ENCODE measurements at places on chromosomes 3 and 15. TPM values are rescaled to one million over a fixed set of nuclear protein-coding genes. Genes with fewer than 3 reads are reported as not detected.

- DNase-seq, result no peak
Measured at GRCh38 chr15:79378394-79379109, 53.6 kb upstream of the MINAR1 start.

GRCh38 chr15:63332367-63333124, 49.1 kb downstream of the CA12 start:
- no peak for DNase-seq

- peak; percentile 76 for DNase-seq
Measured at GRCh38 chr3:53845103-53845880, 927 bp downstream of the CHDH start.

GP5 gene
- not detected for total RNA-seq

SLC51B gene
- total RNA-seq, result not detected

DNA sequence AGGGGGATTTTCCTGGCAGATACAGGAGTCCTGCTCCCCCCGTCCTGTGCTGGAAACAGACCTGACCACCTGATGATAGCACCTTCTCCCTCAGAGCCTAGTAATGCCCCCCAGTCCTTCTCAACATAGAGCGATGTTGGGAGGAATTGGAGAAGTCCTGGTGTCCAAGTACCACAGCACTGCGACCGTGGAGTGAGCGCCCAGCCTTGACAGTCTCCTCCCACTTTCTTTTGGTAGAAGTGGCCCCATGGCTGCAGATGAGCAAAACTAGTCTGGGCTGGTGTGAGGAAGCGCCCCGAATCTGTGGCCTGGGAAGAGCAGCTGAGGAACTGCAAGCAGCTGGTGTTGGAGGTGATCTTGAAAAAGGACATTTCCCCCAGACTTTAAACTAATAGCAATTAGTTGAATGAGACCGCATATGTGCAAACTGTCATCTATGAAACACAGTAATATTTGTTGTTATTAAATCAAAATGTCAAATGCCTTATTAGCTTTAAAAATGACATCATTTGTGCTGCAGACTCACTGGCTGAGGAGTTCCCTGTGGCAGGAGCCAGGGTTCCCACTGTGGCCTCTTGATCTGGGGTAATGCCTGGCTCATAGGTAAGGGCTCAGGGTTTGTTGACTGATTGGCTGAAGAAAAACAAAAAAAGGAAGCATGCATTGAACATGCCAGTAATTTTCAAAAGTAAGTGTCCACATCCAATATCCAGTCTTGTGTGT, 121.8 kb downstream of the CACNA2D3 start:
- no peak for DNase-seq

GRCh38 chr15:48806151-48806550, 4.7 kb downstream of the CEP152 start:
- no peak for DNase-seq

BSN gene
- total RNA-seq, result 0.30 TPM

- no peak for DNase-seq
Measured at GRCh38 chr3:5431811-5432378, 244.4 kb downstream of the EDEM1 start.

DNA sequence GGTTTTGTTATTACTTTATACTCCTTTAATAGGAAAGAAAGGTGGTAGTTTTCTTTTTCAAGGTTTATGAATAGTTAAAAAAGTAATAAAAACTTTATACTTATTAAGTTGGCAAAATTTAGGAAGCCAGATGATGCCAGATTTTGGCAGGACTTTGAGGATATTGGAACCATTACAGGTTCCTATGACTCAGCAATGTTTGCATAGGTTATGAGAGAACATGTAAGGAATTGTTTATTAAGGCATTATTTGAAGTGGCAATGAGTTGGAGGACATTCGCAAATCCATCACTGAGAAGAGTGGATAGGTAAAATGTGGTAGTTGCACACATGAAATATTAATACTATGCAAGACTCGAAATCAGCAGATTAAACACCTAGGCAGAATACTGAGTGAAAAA, 29.9 kb downstream of the CDAN1 start:
- DNase-seq, result no peak

GRCh38 chr3:67863869-67864268, 209.5 kb upstream of the SUCLG2 start:
- no peak for DNase-seq

CLRN1 gene
- total RNA-seq, result not detected

DNA sequence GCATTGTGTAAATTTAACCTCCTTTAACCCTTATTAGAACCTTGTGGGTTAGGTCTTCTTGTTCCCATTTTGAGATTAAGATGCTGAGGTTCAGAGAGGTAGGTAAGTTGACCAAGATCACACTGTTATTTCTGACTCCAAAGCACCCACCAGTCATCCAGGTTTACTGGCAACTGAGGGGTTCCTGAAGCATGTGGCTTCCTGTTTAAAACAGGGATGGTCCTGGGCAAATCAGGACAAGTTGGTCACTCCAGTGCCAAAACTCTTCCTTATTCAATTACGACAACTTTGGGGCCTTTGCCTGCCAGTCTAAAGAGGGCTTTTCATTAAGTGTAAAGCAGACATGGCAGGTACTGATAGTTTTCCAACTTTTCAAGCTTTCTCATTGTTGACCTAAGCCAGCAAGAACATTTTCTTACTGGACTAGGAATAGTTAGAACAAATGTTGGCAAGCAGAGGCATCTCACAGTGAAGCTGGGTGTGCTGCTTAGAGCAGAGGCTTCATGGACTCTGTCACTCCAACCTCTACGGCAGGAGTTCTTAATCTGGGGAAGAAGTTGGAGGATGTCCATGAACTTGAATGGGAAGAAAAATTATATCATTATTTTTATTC, 149.4 kb upstream of the ADAMTS9 start:
- DNase-seq, result no peak

SLC27A2 gene
- not detected for total RNA-seq

DNA sequence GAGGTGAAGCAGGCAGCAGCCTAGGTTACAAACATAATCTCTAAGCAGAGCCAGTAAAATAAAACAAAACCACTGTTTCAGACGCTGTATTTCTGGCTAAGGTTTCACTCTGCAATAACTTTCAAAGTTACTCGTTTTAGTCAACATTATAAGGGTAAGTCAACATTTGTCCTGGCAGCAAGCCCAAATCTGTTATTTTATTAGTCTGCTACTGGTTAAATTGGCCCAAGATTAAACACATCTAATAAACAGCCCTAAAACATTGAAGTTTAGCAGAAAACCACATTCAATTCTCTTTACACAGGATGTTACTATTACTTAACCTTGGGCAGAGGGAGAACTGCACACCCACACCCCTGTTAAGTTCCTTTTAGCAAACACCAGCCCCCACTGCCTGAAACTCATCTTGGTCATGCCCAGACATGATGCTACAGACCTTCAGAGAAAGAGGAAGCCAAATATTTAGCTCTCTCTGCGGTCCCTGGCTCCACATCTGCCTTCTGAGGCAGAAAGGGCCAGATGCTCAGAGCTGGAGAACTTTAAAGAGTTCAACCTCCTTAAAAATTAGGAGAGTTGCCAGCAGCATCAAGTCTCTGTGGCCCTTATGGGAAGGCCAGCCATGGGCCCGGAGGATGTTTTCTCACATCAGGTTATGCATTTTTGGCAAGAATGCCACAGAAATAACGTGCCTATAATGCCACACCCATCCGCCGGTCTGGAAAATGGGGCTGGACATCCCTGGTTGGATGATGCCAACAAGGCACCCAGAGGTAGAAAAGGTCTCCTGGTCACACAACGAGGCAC, 17.9 kb downstream of the ARHGEF3 start:
- no peak for DNase-seq

ANKDD1A gene
- total RNA-seq, result 1.3 TPM

TEX55 gene
- total RNA-seq, result not detected

STRIT1 gene
- total RNA-seq, result 0.79 TPM

GRCh38 chr3:11944052-11944673, 60.0 kb upstream of the SYN2 start:
- no peak for DNase-seq

- DNase-seq, result no peak
Measured at GRCh38 chr3:150699068-150699639, 4.6 kb downstream of the ERICH6 start.

- DNase-seq, result no peak
Measured at GRCh38 chr3:60392501-60392900, 858.8 kb downstream of the FHIT start.

DNA sequence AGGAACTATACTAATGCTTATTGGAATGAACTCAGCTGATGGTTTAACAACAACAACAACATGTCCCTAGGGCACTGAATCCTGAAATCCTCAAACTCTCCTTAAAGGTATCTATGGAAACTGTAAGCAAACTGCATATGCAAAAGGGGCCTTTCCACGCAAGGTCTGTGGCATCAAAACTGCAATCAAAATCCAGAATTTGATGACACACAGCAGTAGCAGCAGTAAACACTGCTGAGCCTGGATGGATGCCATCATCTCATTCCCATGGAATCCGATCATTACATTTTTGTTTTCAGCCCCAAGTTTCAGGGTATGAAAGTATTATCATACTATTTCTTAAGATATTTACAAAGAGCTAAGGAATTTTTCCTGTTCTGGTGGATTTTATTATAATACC, 399.7 kb downstream of the VPS13C start:
- no peak for DNase-seq

SLC22A14 gene
- not detected for total RNA-seq

SLC12A1 gene
- total RNA-seq, result not detected

- no peak for DNase-seq
Measured at GRCh38 chr3:66253790-66254620, 33.2 kb downstream of the SLC25A26 start.

FEM1B gene
- 45.1 TPM for total RNA-seq

ADAMTSL3 gene
- 9.2 TPM for total RNA-seq

GRCh38 chr15:71650603-71651002, 159.8 kb upstream of the NR2E3 start:
- DNase-seq, result no peak

GRCh38 chr3:186605078-186605477, 7.8 kb upstream of the AHSG start:
- no peak for DNase-seq

DNA sequence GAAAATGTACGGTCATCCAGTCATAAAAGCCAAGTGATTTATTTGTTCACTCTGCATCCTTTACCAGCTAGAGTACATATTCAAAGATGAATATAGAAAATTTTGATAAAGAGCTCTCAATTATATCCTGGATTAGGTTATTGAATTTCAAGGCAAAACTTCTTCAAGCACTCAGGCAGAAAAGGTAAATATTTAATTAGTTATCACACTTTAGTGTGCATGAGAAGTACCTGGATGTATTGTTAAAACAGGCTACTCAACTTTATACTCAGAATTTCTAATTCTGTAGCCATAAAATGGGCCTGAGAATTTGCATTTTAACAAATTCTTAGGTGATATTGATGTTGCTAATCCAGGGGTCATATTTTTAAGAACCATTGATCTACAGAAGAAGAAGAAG, 45.3 kb downstream of the ILDR1 start:
- no peak for DNase-seq

DNA sequence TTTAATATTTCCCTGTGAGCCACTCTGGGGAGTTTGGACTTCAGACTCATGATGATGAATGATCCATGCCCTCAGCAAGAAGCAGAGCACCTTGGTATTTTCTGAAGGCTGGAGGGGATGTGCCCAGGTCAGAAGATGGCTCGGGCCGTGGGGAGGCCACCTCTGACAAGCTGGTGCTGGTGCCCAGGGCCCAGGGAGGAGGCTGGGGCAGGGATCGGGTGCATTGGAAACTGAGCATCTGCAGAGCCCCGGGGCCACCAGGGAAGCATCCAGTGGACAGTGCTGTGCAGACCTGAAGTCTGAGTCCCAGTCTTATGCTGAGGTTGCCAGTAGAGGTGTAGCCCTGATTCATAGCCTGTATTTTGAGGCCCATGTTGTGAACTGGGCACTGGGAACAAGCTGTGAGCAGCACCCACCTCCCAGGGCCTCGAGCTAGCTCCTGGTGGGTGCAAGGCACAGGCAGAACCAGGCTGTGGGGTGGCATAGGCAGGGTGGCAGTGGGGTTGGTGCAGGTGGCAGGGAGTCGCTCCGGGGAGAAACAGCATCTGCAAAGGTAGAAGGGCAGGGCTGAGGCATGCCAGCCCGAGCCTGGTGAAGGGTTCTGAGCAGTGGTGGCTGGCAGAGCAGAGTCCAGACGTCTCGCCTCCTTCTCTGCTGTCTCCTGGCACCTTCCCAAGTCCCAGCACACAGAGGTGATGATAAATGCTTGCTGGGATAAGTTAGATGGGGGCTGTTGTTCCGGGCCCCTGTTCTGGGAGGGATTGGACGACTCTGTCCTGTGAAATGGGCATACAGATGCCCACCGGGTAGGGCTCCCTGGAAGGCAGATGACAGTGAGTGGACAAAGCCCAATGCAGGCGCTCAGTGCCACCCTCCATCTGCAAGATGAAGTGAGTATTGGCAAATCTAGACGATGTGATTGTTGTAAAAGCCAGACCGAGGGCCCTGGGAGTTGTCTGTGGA, 10.6 kb downstream of the DNAJB8 start:
- no peak for DNase-seq

A4GNT gene
- not detected for total RNA-seq

DNA sequence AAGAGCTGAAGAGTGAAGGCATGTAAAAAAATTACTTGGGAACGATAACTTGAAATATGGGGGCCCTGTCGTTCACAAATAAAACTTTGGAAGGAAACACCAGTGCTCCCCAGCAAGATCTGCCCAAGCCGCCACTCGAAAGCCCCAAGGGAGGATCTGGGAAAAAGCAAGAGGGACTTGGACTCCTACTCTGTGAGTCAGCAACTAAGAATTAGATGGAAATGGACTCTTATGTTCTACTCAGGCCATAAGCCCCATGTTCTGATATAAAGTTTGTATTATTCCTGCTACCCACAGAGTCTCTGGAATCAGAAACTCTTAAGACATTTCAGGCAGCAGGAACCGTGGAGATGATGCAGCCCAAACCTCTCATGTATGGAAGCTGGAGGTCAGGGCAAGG, 75.7 kb downstream of the ITGB5 start:
- DNase-seq, result no peak

DNA sequence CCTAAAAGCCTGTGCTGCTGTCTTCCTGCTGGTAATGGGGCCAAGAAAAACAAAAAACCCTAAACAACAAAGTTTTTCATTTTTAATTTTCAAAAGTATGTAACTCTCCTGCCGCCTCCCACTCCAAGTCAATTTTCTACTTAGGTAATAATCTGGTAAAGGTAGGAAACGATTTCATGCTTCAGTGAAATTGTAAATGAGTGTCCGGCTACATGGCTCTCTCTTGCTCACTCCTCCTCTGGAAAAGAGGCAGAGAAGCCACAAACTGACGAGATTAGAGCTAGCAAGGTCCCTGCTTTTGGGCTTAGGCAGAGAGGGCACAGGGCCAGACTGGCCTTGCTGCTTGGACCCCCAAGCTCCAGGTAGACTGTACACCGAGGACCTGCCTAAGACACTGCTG, 23.5 kb downstream of the KLHL25 start:
- DNase-seq, result no peak

GRCh38 chr3:134232151-134232550, 18.5 kb downstream of the RYK start:
- no peak for DNase-seq

TBC1D5 gene
- total RNA-seq, result 27.1 TPM

- no peak for DNase-seq
Measured at GRCh38 chr3:132445817-132446216, 28.5 kb downstream of the DNAJC13 start.

FANCD2OS gene
- total RNA-seq, result not detected

DNA sequence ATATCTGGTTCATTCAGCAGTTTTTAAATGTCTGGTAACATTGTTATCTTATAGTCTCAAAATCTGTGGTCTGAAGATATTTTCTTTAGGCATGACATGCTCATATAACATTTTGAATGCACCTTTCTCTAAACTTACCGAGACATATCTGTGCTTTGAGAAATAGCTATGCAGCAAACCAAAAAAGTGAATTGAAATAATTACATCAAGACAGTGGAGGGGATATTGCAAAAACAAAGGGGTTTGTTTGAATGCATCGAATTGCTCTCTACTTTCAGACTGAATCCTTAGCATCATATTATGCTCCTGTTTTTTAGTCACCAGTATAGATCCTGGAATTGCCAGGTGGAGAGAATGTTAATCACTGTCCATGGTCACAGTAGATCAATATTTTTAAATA, 5.1 kb downstream of the ARPP21 start:
- no peak for DNase-seq
